ENCODE measurements at places on chromosomes 1 and 21. TPM values are rescaled to one million over a fixed set of nuclear protein-coding genes. Genes with fewer than 3 reads are reported as not detected.
A peak's percentile ranks its signal among the peaks of the same experiment; 100 is the strongest.

DNA sequence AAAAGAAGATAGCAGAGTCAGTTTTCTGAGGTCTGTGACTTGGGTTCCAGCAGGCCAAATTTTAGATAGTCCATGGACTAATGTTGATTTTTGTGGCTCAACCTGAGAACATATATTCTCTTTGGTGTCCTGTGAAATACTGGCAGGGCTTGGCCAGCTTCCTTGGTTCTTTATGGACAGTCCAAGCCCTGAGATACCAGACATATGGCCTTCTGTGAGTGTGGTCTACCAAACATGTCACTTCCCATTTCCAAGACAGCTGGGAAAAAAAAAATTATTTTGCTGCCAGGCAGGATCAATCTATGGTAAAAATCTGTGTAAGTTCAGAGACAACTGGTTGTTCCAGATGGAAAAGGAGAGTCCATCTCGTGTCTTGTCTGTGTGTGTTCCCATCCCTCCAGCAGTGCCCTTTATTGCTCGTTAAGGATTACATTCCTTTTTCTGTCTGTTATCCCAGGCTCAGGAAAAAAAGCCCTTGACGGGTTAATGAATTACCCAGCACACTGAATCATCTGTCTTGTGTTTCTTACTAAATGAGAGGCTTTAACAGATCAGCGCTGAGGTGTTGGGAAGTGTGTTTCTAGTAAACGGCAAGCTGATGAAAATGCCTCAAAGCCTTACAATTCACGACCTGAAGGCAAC is 33.4 kb upstream of the XPR1 start:
- DNase-seq = no peak

DNA sequence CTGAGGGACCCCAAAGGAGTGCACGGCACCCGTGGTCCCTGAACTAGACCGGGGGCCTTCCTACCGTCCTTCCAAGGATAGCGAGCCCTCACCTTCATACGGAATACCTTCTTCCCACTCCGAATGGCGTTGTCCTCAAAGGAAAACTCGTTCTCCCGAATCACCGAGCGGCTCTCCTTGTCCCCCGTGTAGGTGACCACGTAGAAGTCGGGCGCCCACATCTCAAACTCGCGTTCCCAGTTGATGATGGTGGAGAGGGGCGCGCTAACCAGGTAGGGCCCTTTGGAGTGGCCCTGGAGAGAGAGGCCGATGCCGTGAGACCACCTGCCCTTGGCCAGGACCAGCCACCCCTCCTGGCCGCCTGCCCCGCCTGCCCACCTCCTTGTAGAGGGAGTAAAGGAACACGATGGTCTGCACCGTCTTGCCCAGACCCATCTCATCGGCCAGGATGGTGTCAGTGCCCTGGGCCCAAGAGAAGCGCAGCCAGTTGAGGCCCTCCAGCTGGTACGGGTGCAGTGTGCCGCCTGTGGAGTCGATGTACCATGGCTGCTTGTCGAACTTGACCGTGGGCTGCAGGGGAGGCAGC is 38.0 kb downstream of the CHD5 start:
- DNase-seq = no peak

Gene CELA2B
- total RNA-seq = not detected

- DNase-seq = no peak
These were observed 239.0 kb downstream of the USH2A start for GRCh38 chr1:216184126-216184680.

DNA sequence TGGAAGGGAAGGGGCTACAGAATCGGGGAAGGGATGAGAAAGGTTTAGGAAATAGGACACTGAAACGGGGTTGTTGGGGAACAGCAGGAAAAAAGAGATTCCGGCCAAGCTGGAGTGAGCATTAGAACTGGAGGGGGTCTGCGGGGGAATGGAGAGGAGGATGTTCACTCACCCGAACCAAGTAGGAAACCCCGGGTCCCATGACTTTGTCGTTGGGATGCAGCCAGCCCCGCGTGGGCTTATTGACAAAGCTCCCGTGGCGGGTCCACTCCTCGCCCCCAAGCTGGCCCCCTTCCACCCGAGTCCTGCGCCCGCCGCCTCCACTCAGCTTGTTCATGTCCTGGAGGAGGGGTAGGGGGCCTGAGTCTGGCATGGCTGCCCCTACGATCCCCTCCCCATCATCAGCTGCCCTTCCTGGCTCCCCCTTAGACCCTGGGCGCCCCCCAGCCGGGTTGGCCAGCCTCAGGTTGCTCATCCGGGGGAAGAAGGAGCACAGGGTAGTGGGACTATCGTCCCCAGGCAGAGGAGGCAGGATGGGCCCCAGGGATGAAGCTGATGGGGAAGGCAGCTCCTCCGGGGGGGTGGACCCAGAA is 591 bp downstream of the SHC1 start:
- DNase-seq = no peak

DNA sequence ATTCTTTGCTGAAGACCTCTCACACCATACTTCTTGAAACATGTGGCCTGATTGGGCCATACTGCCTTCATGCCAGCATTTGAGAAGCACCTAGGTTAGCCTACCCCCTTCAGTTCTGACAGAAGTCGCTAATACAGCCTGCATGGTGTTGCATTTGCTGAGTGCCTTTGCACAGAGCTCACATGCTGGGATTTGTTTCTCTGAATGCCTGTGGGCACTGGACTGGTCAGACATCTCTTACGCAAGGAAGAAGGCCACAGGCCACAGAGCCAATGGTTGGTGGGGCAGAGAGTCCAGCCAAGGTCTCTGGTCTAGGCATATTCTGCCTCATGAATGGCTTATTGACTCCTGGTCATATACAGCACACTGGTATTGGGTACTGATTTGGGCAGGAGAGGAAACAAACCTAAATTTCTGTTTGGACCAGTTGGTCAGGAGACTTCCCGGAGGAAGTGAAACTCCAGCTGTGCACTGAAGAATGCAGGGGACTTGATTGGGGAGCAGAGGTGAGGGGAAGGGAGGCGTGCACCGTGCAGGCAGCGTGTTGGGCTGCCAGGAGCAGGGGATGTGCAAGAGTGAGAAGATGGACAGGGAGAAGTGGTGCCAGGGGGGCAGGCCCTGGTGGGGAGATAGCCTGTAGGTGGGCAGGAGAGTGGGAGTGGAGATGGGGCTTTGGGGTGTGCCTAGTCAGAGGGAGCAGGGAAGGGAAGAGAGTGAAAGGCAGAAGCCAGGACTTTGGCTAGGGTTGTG is 18.1 kb downstream of the URB2 start:
- no peak for DNase-seq

DNA sequence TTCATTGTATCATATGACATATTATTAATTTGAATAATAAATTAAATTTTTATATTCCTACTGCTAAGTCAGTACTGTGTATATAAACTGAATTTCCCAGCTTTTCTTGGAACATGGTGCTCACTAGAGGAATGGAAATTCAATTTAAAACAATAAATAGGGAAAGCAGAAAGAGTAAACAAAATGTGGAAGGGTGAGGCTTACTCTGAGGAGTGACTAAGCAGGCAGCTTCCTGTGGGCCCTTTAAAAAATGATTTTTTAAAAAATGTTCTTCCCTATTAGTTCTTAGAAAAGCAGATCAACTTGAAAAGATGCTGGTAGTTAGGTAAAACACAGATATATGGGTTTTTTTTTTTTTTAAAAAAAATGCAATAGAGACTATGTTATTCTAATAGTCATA is 49.5 kb upstream of the S1PR1 start:
- peak; percentile 56 for DNase-seq

Gene KRTAP21-2
- total RNA-seq = not detected

Gene TNFRSF18
- not detected for total RNA-seq

Gene GLMP
- 83.3 TPM for total RNA-seq

Gene TMPRSS15
- total RNA-seq = not detected

Gene PLPPR4
- not detected for total RNA-seq

Gene SASS6
- total RNA-seq = 6.5 TPM

DNA sequence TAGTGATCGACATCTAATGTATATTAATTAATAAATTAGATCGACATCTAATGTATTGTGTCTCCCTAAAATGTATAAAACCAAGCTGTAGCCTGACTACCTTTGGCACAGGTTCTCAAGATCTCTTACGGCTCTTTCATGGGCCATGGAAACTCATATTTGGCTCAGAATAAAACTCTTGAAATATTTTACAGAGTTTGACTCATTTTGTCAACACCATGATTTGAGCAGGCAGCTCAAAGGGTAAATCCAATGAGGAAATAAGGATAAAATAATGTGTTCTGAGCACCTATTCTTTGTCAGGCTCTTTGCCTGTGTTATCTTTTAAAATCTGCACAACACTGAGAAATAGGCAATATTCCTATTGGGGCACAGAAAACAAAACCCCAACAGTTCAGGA is 223.4 kb upstream of the DUSP10 start:
- DNase-seq = no peak

DNA sequence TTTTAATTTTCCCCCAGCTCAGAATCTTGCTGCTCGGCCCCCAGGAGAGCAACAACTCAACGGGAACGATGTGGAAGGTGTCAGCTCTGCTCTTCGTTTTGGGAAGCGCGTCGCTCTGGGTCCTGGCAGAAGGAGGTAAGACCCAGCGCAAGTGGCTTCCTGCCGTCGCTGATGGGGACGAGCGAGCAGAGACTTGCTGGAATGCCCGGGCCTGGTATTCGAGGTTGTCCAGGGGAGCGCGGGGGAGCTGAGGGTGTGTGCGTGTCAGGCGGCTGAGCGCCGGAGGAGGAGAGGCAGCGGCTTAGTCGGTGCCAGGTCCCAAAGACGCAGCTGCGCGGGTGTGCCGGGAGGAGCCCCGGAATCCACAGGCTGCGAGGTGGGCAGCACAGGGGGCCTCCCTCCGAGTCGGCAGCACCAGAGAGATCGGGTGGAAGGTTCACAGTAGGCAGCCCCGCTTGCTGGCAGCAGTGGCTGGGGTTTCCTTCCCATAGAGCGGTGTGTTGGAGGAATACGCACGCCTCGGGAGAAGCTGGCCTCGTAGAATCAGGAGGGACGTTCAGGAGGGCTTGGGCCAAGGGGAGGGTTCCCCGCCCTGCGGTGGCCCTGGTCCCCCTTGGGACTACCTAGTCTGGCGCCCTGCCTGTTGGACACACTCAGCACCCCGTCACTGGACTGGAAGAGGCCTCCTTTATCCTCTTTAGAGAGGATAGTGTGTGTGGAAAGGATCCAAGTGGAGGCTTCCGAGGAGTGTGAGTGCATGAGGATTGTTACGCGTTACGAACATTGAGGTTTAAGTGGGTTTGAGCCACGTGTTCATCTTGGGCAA is 547 bp downstream of the PDPN start:
- DNase-seq = no peak

DNA sequence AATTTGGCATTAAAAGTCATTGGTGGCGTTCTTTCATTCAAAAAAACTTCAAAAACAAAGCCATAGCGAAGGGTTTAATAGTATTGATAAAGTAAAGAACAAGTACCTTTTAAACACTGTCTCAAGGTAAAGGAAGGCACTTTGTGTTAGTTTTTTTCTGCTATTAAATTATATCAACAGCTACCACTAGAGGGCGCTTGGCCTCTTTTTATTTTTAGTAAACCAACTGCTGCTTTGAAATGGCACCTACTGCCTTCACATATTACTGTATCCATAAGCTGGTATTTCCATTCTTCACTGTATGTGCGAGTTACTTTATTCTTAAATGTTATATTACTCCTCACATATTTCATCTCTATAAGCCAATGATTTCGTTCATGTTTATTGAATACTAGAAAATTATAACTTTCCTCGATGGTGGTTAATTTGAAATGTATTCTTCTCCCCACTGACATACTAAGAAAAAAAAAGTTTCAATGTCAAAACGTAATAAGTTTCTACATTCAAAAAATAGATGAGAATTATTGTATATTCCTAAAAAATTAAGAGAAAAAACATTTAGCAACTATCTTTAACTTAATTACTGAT is 125.7 kb upstream of the CXADR start:
- peak; percentile 67 for DNase-seq

Measured in endothelial cell of umbilical vein (primary cell).